ENCODE measurements at places on chromosomes 7 and 10.

- DNase-seq = no peak
Measured at GRCh38 chr7:105703207-105703930, 122.1 kb upstream of the EFCAB10 start.

GRCh38 chr10:122445469-122445868 lies 9.0 kb upstream of the ARMS2 start:
- DNase-seq = no peak

DNA sequence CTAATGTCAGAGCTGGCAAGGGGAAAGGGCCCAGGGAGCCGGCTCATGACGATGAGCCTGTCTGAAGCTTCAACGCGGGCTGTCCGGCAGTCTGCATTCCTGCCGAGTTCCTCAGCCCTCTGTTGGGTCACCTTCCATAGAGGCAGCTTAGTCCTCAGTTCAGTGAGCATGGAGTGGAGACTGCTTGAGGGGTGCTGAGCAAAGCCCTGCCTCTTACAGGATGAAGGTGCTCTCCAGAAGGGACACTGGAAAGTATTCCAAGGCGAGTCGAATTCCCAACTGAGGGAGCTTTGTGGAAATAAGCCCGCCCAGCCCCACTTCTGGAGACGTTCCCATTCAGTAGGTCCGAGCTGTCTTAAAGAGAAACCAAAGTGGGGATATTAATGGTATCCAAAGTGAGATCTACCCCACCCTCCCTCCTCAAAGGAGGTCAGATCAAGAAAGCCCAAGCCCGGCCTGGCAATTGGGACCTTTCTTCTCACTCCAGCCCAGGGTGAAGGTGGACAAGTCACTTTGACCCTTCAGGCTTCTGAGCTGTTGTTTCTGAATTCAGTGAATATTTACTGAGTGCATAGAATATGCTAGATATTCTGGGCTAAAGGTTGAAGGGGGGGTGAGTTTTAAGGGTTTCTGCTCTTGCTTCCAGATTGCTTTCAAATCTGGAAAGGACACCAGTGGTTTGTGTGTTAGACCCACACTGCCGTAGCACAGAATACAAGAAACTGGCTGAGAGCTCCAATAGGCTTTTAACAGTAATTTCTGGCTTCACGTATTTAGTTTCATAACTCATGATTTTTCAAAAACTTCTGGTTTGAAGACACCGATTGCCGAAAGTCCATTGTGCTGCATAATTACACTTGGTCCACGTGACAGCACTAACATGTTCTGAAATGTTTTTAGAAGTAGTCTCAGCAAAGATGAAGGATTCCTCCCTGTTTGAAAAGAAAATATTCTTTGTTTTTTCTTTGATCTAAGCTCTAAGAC lies 3.5 kb downstream of the EGFR start:
- DNase-seq = no peak

GRCh38 chr7:70614237-70615045 lies 517.5 kb upstream of the GALNT17 start:
- no peak for DNase-seq

DNA sequence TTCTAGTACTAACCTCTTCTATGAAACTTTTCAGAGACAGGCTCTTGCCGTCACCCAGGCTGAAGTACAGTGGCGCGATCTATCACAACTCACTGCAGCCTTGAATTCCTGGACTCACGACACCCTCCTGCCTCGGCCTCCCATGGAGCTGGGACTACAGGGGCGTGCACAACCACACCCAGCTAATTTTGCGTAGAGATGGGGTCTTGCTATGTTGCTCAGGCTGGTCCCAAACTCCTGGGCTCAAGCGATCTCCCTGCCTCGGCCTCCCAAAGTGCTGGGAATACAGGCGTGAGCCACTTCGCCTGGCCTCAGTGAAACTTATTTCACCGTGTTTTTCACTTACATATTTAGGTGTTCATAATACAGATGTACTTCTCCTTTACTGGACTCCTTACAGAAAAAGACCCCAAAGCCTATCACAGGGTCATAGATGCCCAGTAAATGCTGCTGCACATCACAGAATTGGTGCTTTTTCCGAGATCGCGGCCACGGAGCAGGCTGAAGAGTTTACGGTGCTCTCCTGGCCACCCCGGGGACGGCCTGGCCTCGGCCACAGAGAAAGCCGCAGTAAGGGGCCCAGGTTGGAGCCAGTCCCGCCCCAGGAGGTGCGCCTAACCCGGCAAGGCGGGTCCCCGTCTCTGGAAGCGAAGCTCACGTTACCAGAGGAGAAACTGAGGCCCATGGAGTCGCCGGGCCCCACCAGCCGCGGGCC lies 595 bp downstream of the TBL2 start:
- no peak for DNase-seq

DNA sequence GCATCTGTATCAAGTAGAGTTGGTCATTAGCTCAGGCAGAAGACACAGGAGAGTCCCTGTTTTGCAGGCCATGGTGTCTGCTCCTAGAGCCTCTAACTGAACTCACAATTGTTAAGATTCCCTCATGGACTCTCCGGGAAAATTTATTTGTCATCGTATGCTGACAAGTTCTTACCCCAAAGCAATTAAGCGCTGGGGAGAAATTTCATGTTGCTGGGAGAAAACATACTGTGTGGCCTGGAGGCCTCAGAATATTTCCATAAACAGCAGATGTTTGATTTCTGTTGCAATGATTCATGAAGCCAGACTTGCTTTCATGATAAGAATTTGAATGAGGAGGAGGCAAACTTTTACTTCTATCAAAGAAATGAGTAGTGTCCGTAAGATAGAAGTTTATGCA lies 583.2 kb downstream of the GATA3 start:
- no peak for DNase-seq

DNA sequence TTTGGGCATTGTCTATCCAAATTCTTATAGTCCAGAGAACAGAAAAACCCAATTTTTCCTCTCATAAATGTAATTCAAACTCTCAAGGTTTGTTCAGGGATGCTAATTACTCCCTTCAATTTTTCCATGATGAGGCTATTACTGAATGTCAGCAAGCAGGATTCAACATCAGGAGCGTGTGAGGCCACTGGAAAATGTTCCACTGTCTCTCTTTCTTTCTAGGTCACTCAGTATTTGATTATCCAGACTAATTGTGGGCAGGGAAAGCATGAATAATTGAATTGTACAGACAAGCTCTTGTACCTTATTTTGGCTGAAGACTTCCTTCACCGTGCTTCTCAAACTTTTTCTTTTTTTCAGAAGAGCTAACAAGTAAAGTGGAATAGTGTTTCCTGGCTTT lies 30.7 kb downstream of the THNSL1 start:
- no peak for DNase-seq

DNA sequence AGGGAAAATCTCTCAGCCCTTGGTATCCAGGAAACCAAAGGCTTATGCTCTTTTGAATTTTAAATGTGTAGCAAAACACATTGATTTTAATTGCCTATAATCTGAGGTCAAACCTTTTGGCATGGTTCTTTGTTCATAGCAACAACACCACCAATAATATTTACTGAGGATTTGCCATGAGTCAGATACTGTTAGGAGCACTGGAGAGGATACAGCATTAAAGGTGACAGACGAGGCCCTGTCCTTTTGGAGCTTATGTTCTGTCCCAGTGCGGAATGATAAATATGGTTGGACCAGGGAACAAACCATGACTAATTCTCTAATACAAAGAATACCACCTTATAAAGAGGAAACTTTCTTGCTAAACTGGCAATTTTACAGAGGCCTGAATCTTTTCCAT lies 176.6 kb downstream of the CTNNA3 start:
- no peak for DNase-seq

DNA sequence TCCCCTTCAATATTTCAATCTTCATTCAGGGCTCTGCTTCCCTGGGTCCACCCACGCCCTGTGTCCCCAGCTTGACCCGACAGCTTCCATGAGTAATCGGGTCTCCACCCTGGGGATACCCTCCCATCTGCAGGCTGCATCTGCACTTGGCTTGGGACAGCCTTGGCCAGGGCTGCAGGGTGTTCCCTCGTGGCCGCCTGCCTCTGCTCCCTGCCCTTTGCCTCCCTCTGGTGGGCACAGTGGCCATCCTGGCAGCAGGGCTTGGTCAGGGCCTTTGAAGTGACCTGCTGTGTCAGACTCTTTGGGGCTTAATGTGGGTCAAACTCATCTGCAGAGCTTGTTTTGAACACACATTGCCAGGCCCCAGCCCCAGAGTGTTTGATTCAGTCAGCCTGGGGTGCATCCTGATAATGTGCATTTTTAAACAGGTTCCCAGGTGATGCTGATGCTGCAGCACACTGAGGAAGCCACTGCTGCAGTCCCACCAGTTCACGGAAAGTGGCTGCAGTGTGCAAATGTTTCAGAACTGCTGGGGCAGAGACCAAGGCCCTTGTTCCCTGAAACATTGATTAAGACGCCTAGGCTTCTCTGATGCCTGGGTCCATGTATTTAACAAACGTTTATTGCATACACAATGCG lies 80.7 kb upstream of the SEC61G start:
- DNase-seq = no peak

GRCh38 chr7:151705636-151706276 lies 171.2 kb downstream of the PRKAG2 start:
- no peak for DNase-seq

GRCh38 chr10:76491216-76491615 lies 1059.8 kb downstream of the LRMDA start:
- DNase-seq = no peak

DNA sequence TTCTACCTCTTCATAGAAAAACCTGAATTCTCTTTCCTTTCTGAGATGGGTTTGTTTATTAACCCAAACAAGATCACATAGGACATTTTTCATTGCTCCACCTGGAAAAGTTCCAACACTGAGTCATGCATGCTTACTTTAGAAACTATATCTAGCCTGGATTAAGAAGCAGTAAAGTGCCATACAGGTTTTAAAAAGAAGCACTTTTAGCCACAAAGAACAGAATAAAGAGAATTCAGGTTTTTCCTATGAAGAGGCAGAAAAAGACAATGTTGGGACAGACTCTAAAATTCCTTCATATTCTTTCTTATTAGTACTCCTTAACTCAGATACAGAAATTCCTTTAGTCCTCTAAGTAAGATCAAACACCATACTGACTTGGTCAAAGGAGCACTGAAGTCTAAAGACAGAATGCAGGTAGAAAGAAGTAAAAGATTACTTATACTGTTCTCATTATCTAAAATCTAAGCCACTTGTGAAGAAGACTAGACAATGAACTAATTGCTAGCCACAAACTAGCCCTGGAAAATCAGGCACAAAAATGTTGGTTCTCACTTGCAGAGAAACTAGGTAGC lies 241.3 kb downstream of the ANK3 start:
- DNase-seq = no peak

- no peak for DNase-seq
Measured at GRCh38 chr10:131198401-131198800, 113.1 kb downstream of the TCERG1L start.

- no peak for DNase-seq
Measured at GRCh38 chr7:122884186-122884585, 2.1 kb downstream of the CADPS2 start.

DNA sequence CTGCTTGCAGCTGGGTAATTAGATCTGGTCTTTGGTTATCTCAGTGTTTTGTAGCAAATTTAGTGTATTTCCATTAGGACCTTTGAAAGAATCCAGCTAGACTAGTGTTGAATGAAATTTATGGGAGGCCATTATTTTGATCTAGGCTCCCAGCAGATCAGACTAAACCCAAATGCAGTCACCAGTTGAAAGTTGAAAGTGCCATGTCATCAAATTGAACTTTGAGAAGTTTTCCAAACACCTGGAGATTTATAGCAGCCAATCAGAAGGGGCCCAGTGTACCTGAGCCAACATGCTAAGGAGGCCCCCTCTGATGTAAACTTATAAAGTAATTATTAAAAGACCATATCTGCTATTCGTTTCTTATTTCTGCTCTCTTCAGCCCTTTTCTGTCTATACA lies 11.3 kb upstream of the TMEM236 start:
- DNase-seq = no peak

GRCh38 chr10:71270301-71271220 lies 48.5 kb upstream of the SLC29A3 start:
- no peak for DNase-seq

- no peak for DNase-seq
Measured at GRCh38 chr7:33221390-33221789, 92.0 kb downstream of the BBS9 start.

DNA sequence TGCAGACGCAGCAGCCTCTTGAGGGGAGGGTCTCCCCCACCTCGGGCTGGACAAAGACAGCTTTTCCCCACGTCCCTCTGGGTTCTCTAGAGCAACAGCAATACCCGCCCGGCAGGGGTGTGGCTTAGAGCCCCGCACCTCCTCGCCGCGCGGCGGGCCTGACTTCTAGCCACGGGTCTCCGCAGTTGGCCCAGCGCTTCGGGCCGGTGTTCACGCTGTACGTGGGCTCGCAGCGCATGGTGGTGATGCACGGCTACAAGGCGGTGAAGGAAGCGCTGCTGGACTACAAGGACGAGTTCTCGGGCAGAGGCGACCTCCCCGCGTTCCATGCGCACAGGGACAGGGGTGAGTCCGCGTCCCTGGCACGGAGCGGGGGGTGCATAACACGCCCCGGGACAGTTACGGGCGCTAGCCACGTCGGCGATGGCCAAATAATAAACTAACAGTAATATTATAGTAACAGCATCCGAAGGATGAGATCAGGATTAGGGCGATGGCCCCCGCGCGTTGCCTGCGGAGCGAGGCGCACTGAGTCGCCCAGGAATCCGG lies 1.2 kb downstream of the CYP2E1 start:
- no peak for DNase-seq

GRCh38 chr10:11097686-11098085 lies 80.0 kb downstream of the CELF2 start:
- no peak for DNase-seq

DNA sequence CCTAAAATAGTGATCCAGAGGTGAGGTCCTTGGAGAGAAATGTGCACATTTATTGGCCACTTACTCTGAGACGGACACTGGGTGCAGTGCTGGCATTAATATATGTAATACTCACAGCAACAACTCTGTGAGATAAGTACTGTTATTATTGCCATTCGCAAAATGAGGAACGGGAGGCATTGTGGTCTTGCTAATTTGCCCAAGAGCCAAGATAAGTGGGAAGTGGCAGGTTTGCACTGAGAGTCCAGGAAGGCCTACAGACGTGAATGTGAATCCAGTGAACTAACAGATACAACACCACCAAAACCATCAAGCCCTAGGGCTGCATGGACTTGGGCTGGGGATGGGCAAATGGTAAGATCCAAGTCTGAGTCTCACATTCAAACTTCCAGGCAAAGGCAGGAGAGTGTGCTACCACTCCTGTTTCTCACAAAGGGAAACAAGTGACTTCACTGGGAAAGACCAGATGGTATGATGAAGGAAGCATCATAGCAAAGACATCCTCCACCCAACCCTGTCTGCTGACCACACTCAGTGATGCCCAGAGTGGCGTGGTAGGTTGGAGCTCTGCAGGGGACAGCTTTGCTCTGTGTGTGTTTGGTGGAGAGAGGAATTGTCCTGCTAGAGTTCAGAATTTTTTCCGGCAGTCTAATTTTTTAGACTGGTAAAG lies 19.2 kb downstream of the TMEM273 start:
- DNase-seq = no peak
